Progenitor cell of endocrine pancreas (in vitro differentiated cells): ENCODE measurements at places on chromosomes 1 and 21. TPM values are rescaled to one million over a fixed set of nuclear protein-coding genes. Genes with fewer than 3 reads are reported as not detected.
A peak's percentile ranks its signal among the peaks of the same experiment; 100 is the strongest.

Gene TMIGD3
- not detected in 2 replicates for total RNA-seq

Gene AGL
- 26.6 and 29.4 TPM in 2 replicates for total RNA-seq

Gene PRELP
- total RNA-seq: 0.04 and 0.14 TPM in 2 replicates

Gene COL9A2
- total RNA-seq: 48.1 and 53.8 TPM in 2 replicates

Gene LIPI
- total RNA-seq: not detected in 2 replicates

Gene UTS2
- total RNA-seq: not detected in 2 replicates

Gene RPTN
- not detected in 2 replicates for total RNA-seq

Gene NEK2
- total RNA-seq: 17.6 and 20.8 TPM in 2 replicates

Gene FMOD
- 2.5 and 3.1 TPM in 2 replicates for total RNA-seq

Gene ELF3
- 71.9 and 74.3 TPM in 2 replicates for total RNA-seq

Gene PPM1J
- total RNA-seq: 0.43 and 0.71 TPM in 2 replicates

DNA sequence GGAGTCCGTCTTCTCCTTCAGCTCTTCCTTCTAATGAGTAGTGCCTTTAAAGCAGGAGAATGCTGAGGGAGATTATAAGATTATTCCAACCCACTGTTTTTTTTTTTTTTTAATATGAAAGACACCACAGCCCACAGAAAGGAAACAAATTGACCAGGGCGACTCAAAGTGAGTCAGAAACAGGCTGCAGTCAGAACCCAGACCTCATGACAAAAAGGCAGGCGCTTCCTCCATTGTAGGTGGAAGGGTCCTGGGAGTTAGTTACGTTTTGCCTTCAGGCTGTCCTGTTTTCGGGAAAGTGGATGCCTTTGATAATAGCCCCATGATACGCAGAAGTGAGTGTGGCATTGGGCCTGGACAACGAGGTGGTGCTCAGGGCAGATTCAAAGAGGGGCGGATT lies 21.0 kb downstream of the PLXNA2 start:
- no peak for DNase-seq

DNA sequence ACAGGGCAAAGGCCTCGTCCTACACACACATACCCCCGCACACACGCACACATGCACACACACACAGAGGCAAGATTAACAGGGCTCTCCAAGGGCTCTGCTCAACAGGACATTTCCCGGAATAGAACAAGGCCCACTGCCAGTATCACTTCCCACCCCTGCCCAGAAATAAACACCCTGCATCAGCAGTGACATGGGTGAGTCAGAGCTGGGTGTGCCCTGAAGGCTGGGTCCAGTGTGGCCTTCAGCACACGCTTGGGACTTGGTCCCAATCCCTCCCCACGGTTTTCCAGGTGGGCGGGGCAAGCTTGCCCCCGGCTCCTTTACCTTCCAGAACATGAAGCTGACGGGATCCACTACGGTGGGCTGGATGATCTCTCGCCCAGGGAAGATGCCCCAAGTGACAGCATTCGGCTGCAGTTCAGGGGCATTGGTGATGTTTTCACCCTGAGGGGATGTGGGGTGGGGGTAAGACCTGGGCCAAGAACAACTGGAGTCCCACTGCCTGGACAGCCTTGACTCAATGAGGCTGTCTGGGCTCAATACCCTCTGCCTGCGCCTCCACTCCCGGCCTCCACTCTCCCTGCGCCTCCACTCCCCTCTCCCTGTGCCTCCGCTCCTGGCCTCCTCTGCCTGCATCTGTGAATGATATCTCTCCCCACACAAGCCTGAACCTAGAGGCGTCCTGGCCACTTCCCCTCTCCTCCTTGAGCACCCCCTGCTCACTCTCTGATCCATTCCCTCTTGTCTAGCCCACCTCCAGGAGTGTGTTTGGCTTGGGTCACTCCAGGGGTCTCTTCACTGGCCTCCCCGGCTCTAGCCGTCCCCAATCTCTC lies 14.7 kb downstream of the MTHFR start:
- DNase-seq: no peak

DNA sequence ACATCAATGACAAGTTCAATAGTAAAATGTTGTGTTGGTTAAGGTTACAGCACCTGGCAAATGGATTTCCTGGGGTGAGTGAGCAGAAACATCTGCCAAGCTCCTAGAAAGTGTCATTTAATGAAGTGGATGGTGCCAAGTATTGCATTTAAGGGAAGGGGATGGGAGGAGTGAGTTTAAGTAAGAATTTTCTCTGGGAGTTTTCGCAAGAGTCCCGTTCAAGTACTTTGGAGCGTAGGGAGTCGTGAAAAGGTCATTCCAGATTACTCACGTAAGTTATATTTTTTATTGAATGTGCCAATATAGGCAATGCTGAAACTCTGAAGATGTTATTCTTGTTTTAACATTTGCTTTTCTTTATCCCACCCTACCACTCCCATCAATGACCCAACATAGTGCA lies 117.4 kb upstream of the RAB3GAP2 start:
- DNase-seq: no peak

DNA sequence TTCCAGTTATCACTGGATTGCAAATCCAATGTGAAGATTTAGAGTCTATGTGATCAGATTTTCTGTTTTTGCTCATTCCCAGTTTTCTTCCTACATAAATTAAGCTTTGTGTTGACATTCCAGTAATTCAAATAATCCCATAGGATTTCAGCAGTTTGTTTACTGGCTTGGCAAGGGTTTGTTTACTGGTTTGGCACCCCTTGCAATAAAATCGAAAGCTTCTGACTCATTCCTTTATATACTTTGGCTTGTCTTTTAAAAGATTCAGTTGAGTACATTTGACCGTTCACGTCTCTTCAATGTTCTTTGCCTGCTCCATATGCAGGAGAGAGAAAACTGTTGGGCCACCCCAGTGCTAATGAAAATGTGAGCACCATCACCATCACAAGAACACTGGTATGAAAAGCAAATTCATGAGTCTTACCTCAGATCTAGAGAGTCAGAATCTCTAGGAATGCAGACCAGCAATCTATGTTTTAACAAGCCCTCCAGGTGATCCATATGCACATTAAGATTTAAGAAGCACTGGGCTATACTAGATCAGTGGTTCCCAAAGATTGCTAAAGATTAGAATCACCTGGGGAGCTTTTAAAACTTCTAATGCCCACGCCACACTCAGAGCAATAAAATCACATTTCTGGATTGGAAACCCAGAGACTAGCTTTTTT lies 32.8 kb downstream of the ZC3H11B start:
- DNase-seq: no peak

- DNase-seq: no peak
Measured at GRCh38 chr1:31627301-31627929, 9.9 kb downstream of the HCRTR1 start.

DNA sequence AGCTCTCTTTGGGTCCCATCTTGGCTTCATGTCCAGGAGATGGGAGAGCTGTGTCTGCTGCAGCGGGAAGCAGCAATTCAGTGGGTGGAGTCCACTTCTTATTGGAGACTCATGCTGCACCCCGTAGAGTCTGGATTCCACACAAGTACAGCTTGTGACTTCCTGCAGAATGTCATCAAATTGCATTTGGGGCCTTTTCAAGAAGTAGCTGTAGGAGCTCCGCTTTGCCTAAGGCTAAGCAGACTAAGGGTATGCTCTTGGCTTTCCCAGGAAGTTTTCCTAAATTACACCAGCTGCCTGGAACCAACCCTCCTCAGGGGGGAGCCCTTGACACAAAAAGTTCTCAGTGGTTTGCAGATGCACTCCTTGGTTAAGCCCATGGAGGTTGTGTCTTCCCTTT lies 5.7 kb upstream of the MOB3C start:
- DNase-seq: no peak

GRCh38 chr1:7389906-7390603 lies 381.0 kb upstream of the VAMP3 start:
- peak; percentile 4 for DNase-seq

DNA sequence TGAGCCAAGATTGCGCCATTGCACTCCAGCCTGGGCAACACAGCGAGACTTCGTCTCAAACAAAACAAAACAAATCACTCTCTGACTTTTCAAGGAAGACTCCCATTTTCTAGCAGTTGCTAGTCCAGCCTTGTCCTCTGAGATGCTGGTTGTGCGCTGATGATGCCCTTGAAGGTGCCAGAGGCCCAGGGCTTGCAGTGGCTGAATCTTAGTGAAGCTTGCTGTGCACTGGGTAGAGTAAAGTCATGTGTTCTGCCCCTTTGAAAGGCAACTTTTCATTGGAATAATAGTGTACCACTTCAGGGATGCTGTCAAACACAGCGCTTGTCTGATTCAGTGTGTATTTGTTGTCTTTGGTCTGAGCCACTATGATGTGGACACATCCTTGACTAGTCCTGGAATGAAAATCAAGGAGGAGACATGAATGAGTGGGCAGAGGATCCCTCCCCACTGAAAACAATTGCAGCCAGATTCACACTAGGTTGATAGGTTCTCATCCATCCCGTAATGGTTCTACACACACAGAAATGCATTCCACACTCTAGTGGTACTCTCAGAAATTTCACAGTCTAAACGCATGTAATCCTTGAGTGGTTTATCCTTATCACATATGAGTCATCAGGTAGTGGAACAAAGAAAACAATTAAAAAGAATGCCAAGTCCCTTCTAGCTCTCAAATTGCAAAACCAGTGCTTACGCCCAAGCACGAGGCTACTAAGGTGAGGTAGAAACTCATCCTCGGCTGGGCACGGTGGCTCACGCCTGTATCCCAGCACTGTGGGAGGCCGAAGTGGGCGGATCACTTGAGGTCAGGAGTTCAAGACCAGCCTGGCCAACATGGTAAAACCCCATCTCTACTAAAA lies 17.8 kb upstream of the TDRD10 start:
- DNase-seq: no peak

DNA sequence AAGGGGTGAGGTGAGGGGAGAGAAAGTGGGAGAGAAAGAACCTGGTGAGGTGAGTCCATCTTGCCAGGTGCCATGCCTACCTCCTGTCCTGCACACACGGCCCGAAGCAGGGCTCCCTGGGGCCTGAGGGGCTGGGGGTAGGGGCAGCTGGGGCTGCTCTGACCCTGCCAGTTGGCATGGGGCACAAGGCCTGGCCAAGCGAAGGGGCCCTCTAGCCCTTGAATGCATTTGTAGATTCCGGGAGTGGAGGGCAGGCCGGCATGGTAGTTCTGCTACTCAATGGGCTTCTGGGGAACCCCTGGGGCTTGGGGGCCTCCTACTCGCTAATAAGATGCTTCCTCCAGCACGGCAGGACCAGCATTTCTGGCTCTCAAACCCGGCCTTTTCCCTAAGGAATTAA lies 3.6 kb upstream of the PRDM16 start:
- DNase-seq: no peak

DNA sequence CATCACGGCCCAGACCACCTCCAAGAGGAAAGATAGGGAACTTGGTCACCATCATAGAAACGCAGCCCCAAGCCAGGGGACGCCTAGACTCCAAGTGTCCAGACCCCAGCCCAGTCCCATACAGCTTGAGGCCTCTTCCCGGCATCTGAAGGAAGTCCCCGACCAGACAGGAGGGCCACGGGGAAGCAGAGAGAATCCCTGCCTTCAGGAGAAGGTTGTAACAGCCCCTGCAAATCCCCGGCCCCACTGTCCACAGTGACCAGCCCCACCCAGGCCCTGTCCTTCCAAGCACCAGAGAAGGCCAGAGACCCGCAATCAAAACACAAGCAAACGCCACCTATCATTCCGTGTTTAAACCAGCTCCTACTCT lies 1.7 kb downstream of the SLC19A1 start:
- DNase-seq: no peak

DNA sequence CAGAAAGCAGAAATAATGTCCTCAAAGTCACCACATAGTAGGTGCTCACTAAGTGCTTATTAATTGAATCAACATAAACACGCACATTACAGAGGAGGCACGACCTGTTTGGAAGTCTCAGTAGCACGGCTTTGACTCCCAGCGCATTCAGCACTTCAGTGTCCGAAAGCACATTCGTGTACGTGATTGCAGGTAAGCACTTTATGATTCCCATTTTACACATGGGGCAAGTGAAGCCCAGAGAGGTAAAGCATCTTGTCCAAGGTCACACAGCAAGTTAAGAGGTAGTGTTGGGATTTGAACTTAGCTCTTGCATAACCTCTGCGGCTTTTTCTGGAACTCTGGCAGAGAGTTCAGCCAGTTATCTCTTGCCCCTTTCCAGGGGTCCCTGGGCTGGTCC lies 85.2 kb upstream of the WNT4 start:
- no peak for DNase-seq

GRCh38 chr1:18877282-18877681 lies 17.8 kb upstream of the TAS1R2 start:
- no peak for DNase-seq

- DNase-seq: no peak
Measured at GRCh38 chr1:210616356-210616755, 287.7 kb downstream of the HHAT start.

DNA sequence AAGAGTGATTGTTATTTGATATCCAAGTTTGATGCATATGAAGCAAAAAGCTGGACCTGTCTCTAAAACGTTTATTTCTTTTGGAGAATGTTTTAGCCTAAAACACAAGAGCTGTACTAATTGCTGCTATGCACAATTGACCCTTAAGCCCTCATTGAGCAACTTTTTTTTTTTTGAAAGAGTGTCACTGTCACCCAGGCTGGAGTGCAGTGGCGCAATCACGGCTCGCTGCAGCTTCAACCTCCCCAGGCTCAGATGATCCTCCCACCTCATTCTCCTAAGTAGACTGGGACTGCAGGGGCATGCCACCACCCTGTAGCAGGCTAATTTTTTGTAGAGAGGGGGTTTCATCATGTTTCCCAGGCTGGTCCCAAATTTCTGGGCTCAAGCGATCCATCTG lies 129.1 kb downstream of the PIK3R3 start:
- no peak for DNase-seq

DNA sequence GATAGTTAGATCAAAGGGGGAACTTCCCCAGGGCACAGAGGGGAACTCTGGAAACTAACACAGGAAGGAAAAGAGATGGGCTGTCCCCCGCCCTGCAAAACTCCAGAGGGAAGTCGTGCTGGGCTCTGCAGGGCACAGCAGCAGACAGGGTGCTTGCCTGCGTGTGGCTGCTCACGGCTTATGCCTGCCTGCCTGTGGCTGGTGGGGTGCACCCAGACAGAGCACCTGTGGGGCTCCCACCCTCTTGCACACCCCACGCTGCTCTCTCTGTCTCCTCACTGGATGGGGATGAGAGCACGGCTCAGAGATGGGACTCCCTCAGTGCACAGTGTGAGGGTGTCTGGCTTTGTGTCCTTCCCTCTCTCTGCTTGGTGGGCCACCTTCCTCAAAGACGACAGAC lies 13.5 kb upstream of the ETV3L start:
- DNase-seq: no peak

- DNase-seq: no peak
Measured at GRCh38 chr1:160453443-160453842, 53.1 kb downstream of the VANGL2 start.

DNA sequence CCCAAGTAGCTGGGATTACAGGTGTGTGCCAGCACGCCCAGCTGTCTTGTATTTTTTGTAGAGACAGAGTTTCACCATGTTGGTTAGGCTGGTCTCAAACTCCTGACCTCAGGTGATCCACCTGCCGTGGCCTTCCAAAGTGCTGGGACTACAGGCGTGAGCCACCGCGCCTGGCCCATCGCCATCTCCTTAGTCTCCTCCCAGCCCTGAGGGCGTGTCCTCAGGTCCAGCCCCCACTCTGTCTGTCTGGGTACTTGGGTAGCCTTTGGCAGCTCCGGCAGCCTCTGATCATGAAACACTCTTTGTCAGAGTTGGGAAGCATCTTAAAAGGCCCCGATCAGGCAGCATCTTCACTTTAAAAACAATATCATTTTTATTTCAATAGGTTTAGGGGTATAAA lies 90.3 kb upstream of the DISP3 start:
- DNase-seq: no peak

GRCh38 chr1:89907727-89908212 lies 86.9 kb downstream of the LRRC8D start:
- no peak for DNase-seq
